Left hindlimb (tissue), 1 donor: ENCODE measurements at places on chromosomes 6 and 20.

DNA sequence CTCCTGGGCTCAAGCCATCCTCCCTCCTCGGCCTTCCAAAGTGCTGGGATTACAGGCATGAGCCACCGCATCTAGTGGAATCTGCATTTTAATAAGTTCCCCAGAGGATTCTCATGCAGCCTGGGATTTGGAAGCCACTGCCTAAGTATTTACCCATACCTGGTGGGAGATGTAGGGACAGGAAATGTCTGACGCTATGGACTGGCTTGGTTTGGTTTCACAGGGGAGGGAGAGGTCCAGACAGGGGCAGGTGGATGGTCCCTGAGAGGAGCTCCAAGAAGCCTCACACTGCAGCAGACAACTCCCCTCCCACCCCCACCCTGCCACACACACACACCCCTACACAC lies 4.4 kb downstream of the VSTM2L start:
- no peak for DNase-seq

DNA sequence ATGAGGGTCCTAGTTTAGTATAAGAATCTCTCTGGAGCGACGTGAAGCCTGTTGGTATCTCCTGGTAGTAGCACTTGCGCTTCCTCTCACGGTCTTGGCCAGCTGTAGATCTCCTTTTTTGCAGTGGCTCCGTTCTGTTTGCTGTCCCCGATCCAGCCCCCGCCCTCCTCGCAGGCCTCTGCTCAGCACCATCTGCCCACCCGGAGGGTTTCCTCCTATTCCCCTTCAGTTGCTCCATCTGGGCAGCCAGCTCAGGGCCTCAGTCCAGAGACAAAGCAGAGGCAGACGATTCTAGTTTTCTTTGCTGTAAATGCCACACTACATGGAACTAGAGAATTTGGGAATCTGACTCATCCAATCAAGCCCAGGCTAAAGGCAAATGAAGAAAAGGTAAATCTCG lies 126.6 kb downstream of the TIAM2 start:
- peak; percentile 69 for DNase-seq

DNA sequence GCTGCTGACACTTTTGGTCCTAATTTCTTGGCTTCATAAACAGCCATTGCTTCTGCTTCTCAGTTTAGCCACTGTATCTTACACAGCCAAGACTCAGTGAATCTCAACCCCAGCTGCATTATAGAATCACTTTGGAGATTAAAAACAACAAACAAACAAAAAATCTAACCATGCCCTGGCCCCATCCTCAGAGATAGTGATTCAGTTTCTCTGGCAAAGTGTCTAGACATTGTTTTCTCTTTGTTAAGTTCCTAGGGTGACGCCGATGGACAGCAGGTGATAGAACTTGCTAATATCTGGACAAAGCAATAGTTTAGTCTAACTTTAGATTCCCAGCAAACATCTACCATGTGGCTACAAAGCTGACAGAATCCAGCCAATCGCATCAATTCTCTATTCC lies 2.9 kb downstream of the ADGRF5 start:
- DNase-seq: no peak

DNA sequence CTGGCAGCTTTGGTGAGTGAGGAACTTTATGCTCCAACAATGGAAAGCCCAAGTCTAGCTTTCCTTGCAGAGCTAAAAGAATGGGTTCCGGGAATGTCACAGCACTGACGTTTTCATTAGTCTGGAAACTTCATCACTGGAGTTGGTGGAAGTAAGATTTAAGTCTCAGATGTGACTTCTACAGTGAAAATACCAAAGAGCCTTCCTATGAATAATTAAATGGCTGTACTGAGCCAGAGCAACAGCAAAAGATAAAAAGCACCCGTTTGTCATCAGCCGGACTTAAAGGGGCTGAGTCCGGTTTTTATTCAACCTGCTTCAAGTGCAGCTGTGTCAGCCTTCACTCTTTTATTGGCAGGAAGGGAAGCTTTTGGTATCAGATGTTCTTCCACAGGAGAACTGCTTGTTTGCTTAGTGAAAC lies 46.5 kb upstream of the SHLD1 start:
- no peak for DNase-seq

DNA sequence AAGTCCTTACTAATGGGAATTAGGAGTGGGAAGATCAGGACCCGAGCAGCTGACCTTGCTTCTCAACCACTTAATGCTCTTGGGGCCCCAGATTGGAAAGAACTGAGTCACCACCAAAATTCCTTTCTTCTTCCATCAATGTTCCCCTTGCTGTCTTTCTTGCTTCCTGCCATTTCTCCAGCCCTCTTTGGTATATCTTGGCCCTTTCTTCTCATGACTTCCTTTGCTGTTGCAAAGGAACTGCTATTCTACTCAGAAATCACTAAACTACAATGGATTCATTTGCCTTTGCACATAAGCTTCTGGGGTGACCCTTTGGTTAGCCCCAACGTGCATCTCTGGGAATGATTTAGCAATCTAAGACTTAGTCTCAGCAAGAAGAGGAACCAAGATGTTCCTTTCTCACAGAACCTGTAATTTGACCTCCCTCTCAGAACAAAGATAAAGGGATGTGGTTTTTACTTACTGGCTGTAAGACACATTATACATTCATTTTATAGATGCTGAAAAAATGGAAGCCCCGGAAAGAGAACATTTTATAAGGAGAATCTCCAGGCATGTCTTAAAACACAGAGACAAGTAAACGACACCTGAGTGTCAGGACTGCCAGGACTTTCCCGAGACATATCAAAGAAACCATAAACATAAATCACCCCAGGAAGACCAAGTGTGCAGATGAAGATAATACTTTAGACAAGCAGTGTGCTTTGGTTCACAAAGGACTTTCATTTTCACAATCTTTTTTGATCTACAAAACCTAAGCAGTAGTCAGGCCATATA lies 99.0 kb upstream of the TNFAIP3 start:
- DNase-seq: no peak

DNA sequence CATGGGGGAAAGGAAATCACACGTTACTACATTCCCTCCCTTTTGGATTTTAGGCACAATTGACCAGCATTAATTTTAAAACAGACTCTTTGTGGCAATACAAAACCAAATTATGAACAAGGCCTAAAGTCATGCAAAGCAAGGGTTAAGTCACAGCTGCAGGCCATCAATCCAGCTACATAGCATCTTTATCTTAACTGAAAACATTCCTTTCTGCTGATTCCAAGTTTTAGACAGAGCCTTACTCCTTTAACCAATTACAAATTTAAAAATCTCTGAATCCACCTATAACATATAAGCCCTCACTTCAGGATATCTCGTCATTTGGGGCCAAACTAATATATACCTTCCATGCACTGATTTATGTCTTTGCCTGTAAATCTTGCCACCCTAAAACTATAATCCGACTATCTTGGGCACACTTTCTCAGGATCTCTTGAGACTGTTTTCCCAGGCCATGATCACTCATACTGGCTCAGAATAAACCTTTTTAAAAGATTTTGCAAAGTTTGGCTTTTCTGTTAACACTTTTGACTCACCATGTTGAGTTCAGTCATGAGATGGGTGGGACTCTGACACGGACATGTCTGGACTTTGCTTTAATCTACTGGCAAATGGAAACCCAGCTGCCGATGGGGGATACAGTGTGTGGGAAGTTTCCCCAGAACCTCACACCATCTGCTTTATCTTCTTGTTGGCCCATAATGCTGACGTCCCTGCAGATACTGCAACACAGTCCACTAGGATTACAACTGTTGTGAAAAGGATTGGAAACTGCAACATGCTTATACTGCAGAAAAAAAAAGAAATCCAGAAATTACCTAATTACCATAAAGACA lies 757.0 kb downstream of the PTPRT start:
- DNase-seq: no peak

GRCh38 chr6:33547499-33547898 lies 32.6 kb downstream of the BAK1 start:
- no peak for DNase-seq

GRCh38 chr6:160110586-160111123 lies 11.0 kb upstream of the SLC22A1 start:
- DNase-seq: no peak

GRCh38 chr20:60138256-60139220 lies 180.3 kb downstream of the CDH26 start:
- DNase-seq: no peak

DNA sequence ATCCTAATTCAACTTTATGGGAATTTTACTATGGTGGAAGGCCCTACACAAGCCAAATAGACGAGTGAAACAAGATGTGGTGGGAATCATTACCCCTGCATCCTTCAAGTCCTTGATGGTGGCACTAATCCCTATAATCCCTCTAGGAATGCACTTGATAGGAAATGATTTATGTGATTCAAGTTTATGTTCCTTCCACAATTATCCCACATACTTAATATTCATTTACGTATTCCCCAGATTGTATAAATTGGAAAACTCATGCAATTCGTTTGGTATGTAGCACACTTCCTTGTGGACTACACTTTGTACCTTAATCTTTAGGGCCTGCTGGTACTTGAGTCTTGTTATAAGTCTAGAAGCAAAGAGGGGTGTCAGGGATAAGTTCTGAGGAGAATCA lies 40.8 kb downstream of the PKIB start:
- DNase-seq: no peak

GRCh38 chr20:49098136-49098535 lies 52.0 kb downstream of the CSE1L start:
- DNase-seq: no peak

GRCh38 chr20:44734938-44735337 lies 10.7 kb upstream of the KCNK15 start:
- no peak for DNase-seq

DNA sequence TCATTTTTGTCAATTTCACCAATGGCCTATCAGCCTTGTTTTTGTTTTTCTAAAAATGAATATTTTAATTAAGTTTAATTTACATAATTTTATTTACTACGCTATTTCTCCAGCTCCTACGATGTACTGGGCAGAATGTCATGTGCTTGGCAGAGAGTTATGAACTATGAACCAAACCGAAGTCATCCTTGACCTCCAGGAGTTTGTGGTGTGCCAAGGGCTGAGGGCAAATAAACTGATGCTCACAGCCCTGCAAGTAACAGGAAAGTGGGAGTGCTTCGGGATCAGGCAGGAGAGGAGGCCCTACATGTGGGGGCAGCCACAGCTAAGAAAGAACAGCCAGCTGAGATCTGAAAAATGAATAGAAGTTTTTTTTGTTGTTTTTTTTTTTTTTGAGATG lies 38.6 kb downstream of the ZNF217 start:
- no peak for DNase-seq

DNA sequence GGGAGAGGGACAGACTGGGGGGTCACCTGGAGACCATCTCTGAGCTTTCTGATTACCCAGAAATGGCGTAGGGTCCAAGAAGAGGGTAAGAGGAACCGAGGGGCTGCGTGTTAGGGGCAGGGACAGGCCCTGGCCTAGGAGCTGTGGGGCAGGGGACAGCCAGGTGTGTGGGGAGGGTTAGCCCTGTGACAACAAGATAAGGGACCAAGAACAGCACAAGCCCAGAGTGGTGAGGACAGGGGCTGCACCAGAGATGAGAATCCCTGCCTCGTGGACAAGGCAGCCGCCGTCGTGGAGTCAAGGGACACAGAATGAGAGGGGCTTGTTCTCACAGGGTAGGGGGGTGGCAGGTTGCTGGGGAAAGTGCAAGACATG lies 449 bp upstream of the AVP start:
- DNase-seq: no peak

DNA sequence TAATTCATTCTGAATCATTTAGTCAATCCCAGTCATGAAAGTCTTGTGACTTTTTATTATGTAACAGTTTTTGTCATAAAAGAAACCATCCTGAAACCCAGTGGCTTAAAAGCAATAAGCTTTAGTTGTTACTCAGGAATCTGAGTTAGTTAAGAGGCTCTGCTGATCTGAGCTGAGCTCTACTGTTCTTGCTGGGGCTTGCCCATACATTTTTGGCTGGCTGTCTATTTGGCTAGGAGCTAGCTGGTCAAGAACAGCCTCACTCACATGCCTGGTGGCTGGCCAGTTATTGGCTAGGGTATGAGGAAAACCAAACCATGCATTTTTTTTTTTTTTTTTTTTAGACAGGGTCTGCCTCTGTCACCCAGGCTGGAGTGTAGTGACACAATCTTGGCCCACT lies 10.6 kb downstream of the TCF21 start:
- DNase-seq: no peak

DNA sequence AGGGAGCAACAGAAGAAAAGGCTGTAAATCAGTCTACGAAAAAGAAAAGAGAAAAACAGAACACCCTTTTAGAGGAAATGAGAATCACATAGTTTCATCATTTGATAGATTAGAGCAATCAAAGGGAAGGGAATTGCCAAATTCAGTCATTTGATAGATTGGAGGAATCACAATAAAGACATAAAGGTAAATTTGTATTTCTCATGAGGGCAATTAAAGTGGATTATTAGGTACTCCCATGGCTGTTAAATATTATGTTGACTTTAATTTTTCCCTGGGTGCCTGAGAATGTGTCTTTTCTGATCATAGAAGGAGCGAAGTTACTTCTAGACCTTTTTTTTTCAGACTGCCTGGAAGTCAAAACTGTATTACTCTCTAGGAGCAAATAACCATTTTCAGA lies 1145.7 kb downstream of the EPHA7 start:
- DNase-seq: no peak

DNA sequence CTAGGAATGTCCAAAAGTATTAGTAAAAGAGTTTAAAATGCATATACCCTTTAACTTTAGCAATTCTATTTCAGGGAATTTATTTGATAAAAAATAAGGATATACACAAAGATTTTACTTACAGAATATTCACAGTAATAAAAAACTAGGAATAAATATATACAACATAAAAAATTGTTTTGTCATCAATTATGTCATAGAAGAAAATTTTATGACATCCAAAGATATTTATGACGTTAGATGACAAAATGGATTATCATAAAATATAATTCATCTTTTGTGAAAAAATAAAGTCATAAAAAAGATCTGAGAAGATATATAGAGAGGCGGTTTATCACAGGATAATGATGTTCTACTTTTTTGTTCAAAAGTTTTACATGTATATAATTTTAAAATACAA lies 32.0 kb upstream of the TCF21 start:
- no peak for DNase-seq

- no peak for DNase-seq
These were observed 888 bp downstream of the DYNLRB1 start for GRCh38 chr20:34517114-34517505.

GRCh38 chr20:22408521-22409402 lies 175.6 kb downstream of the FOXA2 start:
- DNase-seq: no peak

- DNase-seq: no peak
These were observed 2.8 kb upstream of the LIME1 start for GRCh38 chr20:63733579-63734081.
